ENCODE measurements at places on chromosomes 6 and 20.

- H3K36me3 ChIP-seq: no peaks in the 10 kb centered on the region
- no peaks in the 10 kb centered on the region for H3K4me1 ChIP-seq
- no peaks in the 10 kb centered on the region for H3K27me3 ChIP-seq
Observed at GRCh38 chr6:166244353-166245045, 63.7 kb downstream of the PRR18 start.

DNA sequence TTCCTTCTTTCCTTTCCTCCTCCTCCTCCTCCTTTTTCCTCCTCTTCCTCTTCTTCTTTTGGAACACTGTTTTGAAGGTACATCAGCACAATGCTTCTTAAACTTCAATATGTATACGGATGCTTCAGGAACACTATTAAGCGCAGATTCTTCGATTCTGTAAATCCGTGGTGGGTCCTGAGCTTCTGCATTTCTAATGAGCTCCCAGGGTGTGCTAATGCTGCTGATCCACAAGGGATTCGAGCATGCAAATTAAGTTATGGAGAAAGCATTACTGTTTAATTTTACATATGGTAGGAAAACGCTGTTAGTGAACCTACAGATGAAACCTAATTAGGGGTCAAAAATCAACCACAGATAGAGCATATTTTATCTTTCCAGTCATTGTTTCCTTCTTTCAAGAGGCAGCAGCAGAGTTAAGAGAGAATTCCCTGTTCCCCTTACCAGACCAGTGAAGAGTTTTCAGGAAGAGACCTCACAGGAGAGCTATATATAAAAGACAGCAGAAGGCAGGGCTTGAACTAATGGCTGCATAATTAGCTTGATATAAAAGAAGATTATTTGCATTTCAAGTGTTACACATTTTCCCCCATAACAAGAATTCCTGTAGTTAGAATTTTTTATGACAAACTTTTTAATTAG is 47.2 kb downstream of the KIF13A start:
- no peak for DNase-seq
- H3K27me3 ChIP-seq: no peaks in the 10 kb centered on the region
- no peak overlapping the region for H3K4me3 ChIP-seq

GRCh38 chr6:168999392-168999791 is 254.3 kb downstream of the THBS2 start:
- no peak for DNase-seq
- no peaks in the 10 kb centered on the region for H3K27me3 ChIP-seq
- peaks cover under 1% of the 10 kb centered on the region for H3K4me1 ChIP-seq
- H3K36me3 ChIP-seq: no peaks in the 10 kb centered on the region
- H3K27ac ChIP-seq: no peak overlapping the region
- H3K4me3 ChIP-seq: no peak overlapping the region

GRCh38 chr6:156943816-156944215 is 166.6 kb downstream of the ARID1B start:
- no peak overlapping the region for H3K27ac ChIP-seq
- DNase-seq: no peak
- H3K4me3 ChIP-seq: no peak overlapping the region
- no peaks in the 10 kb centered on the region for H3K27me3 ChIP-seq
- no peaks in the 10 kb centered on the region for H3K36me3 ChIP-seq

GRCh38 chr6:7445885-7446461 is 56.4 kb downstream of the RIOK1 start:
- no peak overlapping the region for H3K27ac ChIP-seq
- no peaks in the 10 kb centered on the region for H3K4me1 ChIP-seq
- H3K27me3 ChIP-seq: no peaks in the 10 kb centered on the region
- no peaks in the 10 kb centered on the region for H3K36me3 ChIP-seq
- no peak for DNase-seq
